Right renal pelvis (tissue), 4 donors: ENCODE measurements at places on chromosomes 6 and 20. TPM values are rescaled to one million over a fixed set of nuclear protein-coding genes. Genes with fewer than 3 reads are reported as not detected.

Gene IP6K3
- polyA plus RNA-seq: 1.1 TPM

DNA sequence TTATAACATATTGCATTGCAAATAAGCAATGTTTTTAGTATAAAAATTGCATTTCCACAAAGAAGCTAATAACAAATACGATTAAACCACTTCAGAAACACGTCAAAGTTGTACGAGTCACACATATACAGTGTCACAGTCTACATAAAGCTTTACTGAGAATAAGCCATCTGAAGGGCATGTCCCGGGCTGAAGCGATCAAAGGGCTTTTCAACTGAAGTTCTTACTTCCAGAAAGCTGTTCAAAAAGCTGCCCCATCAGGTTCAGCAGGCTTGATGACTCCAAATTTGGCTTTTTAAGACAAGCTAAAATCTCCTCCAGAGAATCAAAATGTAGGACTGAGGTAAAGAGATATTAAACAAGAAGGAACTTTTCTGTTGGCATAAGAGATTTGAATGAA lies 37.5 kb upstream of the HAO1 start:
- no peak for DNase-seq

DNA sequence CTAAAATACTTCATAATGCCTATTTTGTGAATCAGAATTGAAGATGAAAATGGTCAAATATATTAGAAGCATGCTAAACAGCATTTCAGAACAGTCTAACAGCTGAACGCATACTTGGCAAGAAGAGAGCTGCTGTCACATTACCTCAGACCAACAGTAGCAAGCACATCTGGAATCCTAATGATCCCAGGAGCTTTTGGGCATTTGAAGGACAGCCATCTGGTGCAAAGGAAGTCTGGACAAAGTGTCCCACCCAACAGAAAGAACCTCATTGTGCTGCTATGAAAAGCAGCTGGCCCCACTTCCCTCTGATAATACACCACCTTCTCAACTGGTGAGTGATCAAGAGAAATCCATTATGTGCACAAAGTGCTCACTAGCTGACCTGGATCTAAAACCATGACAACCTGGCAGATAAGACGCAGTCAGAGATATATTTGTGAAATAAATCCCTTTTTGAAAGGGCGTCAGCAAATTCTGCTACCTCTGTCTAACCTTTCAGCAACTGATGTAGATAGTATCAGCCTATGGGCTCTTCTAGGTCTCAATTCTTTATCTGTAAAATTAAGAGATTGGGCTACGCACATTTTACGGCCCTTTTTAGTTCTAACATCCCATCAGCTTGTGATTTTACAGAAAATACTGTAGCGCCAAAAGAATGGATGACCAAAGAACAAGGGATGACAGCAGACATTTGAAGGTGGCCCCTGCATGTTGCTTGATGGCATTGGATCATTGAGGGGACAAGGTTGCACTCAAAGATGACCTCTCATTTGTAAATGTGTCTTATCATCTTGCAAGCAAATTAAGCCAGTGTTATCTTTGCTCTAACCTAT lies 78.7 kb downstream of the SGK1 start:
- no peak for DNase-seq

DNA sequence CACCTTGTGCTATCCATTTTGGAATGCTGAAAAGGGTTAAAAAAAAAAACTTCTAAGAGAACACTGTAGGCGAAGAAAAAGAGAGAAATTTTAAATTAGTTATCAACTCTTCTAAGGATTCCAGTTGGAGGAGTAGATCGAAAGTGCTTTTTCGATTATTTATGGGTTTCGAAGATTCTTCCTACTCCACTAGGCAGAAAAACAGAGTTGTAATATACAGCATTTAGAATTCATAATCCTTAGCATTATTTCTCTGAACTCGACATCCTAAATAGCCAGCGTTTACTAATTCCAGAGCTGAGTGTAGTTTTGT lies 817 bp upstream of the RNF217 start:
- no peak for DNase-seq

- no peak for DNase-seq
Measured at GRCh38 chr6:85449818-85450759, at the start of gene NT5E. Gene NT5E, plus strand, starts transcription at chr6:85450083. Its CDS starts 57 bp downstream, at chr6:85450140.

DNA sequence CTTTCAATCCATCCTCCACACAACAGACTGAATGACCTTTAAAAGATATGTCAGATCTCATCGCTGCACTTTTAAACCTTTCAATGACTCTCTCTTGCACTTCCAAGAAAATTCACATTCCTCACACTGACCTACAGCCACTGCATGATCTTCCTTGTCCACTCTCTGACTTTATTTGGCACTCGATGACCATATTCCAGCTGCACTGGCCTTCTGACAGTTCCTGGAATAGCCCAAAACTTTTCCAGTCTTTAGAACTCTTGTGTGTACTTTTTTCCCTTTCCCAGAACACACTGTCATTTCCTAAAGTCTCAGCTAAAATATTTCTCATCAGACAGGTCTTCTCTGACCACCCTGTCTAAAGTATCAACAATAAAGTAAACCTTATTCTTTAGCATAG lies 174.6 kb downstream of the ADGRG6 start:
- DNase-seq: no peak

DNA sequence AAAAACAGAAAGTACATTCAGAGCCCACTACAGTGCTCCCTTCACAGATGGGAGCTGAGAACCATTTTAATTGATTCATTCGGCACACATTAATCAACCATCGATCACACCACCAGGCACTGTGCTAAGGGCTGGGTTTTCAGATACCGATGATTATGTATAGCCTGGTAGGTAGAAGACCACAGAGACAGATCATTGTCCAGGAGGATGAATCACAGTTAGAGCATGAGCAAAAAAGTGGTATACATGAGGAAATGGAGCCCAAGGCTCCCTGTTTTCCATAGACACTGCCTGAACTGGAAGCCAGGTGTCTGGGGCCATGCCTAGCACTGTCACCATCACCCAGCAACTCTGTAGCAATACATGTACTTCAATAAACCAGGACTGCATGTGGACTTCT lies 9.0 kb upstream of the PRDM1 start:
- no peak for DNase-seq

Gene BMP6
- 7.4 TPM for polyA plus RNA-seq

- DNase-seq: no peak
Measured at GRCh38 chr6:110755411-110755834, 59.8 kb downstream of the CDK19 start.

Gene PTCHD4
- polyA plus RNA-seq: 2.5 TPM
